ENCODE measurements at places on chromosomes 11 and 22.

DNA sequence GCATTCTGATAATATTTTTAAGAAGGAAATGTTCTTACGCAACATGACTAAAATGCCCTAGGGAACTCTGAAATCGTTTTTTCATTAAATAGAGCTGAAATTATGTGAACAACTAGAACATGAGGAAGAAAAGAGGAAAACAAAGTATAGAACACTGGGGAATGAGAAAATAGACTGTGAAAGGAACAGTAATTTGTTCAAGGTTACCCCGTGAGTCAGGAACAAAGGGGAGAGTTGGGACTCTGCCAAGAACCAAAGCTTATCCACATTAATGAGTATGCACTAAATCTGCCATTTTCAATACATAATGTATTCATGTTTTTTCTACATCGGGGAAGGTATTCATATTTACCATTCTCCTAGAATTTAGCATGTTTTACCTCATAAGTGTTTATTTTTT is 961.8 kb upstream of the CCDC90B start:
- DNase-seq: no peak

- peak; percentile 27 for DNase-seq
Measured at GRCh38 chr11:58898106-58898505, 41.2 kb upstream of the GLYATL1 start.

DNA sequence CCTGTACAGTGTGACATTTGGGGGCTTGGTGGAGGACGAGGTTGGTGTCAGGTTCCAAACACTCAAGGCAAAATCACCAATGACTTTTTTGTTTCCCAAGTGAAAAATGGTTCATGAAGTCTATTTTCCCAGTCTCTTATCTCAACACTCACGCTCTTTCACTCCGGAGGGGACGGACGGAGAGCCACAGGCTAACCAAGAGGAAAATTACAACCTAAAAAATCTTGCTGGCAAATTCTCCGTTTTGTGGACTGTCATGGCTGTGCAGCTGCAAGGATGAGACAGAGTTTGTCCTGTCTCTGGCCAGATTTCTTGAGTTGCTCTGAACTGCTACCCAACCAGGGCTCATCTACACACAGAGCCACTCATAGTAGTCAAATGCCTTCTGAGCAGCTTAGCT is 101.2 kb downstream of the ABTB2 start:
- DNase-seq: no peak

DNA sequence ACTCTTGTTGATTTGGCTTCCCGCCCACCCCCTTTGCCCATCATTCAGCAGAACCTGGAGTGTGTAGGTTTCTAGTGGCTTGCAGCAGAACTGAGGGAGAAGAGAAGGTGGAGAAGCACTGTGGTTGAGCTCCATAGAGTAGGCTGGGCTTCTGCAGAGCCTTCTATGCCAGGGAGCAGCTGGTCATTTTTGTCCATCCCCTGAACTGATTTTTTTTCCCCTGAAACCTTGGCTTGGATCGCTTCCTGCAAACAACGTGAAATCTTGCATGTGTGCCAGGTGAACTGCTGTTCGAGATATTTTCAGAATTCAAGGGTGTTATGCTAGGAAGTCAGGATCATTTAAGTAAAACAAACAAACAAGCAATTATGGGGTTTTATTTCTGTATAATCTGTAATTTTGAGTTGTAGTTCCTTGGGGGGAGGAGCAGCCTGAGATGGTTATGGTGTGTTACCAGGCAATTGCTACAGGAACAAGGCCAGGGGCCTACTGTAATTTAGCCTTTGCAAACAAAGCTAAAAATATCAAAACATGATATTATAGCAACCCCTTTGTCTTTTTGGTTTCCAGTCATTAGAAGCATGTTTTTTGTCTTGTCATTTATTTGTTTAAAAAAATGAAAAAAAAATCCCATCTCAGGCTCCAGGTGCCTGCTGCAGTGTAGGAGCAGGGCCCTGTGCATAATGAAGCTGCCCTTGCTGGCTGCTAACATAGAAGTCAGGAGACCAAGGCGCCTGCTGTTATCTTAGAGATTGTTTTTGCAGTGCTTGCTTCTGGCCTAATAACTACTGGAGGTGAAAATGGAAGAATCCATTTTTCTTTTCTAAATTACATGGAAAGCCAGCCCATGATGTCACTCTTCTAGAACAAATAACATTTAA is 152.4 kb upstream of the TTC12 start:
- DNase-seq: no peak

- no peak for DNase-seq
Measured at GRCh38 chr11:63595296-63595695, 18.9 kb downstream of the PLAAT3 start.

DNA sequence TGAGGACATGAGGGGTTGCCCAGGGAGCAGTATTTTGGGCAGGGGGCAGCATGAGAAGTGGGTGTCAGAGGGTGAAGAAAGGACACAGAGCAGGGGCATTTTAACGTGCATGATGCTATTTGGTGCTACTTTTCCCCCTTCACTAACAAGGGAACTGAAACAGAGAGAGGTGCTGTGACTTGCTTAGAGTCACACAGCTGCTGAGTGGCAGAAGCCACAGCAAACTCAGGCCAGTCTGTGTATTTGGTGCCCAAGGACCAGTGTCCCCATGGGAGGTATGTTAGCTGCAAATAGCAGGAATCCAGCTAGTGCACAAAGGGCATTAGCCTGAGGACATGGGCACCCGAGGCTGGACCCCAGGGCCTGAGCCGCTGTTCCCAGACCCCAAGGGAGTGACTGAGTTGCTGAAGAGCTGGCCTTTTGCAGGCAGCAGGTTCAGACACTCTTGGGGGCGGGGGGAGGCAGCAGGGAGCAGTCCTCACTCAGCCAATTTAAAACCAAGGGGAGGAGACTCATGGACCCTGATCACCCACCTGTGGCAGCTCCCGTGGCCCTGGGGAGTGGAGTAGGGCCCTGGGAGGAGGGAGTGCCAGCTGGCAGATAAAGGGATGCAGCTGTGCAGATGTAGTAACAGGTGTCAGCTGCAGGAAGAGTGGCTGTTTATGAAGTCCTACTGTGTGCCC is 14.6 kb downstream of the PARVG start:
- no peak for DNase-seq

DNA sequence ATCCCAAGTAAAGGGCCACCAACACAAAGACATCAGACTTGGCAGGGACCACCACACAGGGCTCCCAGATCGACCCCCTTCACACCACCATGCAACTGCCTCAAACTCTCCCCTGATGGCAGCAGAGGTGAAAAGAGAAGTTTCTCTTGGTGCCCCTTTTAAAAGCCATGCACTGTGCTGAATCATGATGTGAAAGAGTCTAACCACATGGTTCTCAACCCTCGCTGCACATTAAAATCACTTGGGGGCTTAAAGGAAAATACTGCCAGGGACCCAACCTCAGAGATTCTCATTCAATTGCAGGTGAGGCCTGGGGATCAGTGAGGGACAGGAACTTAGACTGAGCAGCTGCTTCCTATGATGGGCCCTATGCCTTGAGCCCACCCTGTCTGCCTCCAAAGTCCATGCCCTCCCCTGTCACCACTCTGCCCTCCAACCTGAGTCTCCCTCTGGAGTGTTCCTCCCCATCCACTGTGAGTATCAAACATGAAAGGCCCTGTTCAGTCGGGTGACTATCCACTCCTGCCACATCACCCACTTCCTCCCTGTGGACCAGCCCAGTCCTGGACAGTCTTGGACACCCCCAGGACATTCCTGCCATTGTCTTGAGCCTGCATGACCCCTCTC is 40.8 kb downstream of the PLEKHA7 start:
- DNase-seq: no peak

GRCh38 chr11:96033095-96033494 is 109.2 kb upstream of the MTMR2 start:
- DNase-seq: no peak

- DNase-seq: peak; percentile 47
Measured at GRCh38 chr11:108914981-108915380, 250.1 kb downstream of the DDX10 start.

DNA sequence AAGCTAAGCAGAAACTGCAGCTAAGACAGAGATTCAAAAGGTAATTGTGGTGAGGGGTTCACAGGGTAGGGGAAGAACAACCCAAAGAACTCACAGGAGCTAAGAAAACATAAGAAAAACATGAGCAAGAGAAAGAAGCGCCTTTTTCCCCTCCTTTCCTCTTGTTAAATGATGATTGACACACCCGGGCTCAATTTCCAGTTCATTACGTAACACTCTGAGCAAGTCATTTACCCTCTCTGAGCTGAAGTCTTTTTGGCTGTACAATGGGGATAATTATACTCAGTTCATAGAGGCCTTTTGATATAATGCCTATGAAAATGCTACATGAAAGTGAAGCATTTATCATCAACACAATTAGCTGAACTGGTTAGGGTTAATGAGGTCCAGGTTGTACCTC is 17.2 kb downstream of the LRP4 start:
- no peak for DNase-seq

- DNase-seq: peak; percentile 33
Measured at GRCh38 chr11:636511-637332, at the start of gene DRD4. DRD4 (plus strand) TSS chr11:637269; CDS start chr11:637305, 36 bp downstream.

- DNase-seq: no peak
Measured at GRCh38 chr11:3853899-3854659, 1.4 kb upstream of the STIM1 start.

DNA sequence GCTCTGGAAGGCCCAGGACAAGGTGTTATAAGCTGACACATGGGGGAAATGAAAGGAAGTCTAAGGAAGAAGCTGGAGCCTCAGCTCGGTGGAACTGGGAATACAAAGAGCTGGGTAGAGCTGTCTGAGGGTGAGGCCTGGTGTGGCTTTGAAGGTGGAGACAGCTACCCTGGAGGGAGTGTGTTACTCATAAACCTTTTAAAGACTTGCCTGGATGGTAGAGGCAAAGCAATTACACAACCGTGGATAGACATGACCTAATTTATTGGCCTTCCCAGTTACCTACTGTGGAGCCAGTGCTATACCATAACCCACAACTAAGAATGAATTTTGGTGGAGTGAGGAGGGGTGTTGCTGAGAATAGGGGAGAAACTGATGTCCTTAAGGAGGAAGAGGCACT is 22.6 kb downstream of the EXPH5 start:
- no peak for DNase-seq

- DNase-seq: peak; percentile 76
Measured at GRCh38 chr11:96219981-96220623, 122.9 kb downstream of the MAML2 start.

GRCh38 chr11:118535261-118535660 is 4.3 kb downstream of the TMEM25 start:
- DNase-seq: no peak

GRCh38 chr11:106329273-106330018 is 252.0 kb downstream of the AASDHPPT start:
- no peak for DNase-seq

DNA sequence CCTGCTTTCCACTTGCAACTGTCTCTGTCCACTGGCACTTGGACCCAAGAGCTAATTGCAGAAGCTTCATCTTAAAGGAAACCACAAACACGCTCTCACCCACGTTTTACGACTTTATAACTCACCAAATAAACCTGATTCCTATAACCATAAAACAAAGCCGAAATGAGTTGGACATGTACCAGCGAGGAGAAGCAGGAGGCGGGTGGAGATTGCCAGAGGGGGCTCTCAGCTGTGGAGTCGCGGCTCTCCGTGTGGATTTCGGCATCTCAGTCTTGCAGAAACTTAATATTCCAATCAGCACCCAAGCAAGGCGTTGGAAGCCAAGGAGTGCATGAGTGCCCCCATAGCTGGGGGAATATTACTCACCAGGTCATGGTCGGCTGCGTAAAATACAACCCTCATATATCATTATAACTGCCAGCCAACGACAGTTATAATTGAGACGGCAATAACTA is 483.6 kb downstream of the MN1 start:
- peak; percentile 39 for DNase-seq

DNA sequence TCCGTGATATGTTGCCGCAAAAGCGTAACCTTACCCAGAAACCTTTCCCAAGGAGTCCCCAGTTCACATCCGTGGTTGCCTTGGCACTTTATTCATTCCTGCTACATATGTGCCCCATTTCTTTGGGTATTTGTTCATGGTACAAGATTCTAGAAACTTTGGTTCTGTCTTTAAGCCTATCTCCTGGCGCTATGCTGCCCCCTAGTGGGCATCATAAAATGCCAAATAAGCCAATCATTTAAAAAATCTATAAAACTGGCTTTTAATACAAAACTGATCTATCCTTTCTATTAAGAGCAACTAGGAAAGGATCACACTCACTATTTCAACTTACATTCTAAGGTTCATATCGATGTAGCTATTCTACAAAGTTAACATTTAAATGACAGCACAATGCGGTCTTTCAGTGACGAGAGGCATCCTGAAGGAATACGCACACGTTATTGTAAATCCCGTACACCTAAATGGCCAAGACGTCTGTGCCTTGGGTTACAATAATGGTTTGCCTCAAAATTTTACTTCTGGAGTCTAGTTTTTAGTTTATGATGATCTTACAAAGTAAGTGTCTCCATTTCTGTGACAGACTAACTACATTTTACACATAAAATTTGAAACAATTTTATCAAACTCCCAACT is 16.2 kb downstream of the PIWIL3 start:
- peak; percentile 50 for DNase-seq

GRCh38 chr11:44905131-44905866 is 45.4 kb downstream of the TP53I11 start:
- DNase-seq: no peak

DNA sequence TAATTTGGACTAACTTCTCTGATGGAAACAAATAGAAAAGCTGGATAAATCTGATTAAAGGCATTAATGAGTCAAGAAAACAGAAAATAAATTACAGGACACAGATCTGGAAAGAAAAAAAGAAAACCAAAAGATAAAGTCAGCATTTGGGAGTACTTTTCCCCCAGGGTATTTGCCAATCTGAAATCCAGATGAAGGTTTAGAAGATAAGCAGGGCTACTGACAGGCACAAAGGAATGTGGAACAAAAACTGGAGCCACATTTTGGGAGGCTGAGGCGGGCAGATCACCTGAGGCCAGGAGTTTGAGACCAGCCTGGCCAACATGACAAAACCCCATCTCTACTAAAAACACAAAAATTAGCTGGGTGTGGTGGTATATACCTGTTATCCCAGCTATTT is 57.2 kb downstream of the SBF2 start:
- DNase-seq: no peak

DNA sequence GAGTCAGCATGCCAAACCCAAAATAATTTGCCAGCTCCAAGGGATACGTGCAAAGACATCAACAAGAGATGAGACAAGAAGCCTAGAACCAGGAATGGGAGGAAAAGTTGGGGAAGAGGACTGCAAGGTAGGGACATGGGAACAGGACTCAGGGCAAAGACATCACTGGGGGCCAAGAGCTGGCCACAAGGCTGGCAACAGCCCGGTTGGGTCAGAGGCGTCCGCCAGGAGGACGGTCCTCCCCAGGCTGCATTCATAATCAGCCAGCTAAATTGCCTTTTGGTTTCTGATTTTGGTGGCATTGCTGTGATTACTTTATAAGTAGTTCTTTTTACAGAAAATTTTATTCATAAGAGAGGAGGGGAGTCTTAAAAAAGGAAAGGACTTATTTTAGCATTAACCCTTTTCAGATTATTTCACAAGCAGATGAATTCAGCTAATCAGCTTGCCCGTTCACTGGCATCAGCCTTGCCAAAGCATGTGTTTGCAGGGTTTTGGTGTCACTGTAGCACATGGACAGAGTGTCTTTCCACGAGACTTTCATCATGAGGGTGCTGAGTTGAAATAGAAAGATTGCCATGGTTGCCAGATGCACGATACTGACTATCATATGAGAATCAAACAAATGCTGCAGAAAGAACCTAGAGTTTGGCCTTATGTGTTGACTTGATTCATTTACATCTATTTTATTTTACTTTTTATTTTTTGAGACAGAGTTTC is 23.2 kb upstream of the NAV2 start:
- DNase-seq: no peak

All from AG10803 (cell line).